ENCODE measurements at places on chromosomes 3 and 15.

- DNase-seq = no peak
These were observed 30.0 kb upstream of the SLC41A3 start for GRCh38 chr3:126113733-126114442.

- no peak for DNase-seq
These were observed 52.7 kb upstream of the DCBLD2 start for GRCh38 chr3:98954242-98954641.

DNA sequence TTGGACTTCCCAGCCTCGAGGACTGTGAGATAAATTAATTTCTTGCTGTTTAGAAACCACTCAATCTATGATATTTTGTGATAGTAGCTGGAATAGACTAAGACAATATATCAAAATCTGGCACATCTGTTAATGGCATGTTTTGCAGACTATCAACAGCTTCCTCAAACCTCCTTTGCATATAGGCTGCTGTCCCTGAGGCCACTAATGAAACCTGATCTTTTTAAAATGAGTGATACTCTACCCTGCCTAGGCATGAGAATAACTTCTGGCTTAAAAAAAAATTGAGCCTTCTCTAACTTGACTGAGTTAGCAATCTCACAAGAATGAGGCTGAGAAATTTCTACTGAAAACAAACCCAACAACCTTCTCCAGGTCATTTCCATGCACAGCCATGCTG, 176.0 kb upstream of the CRBN start:
- DNase-seq = no peak

- DNase-seq = no peak
These were observed 8.5 kb downstream of the ETV5 start for GRCh38 chr3:186100398-186100797.

- DNase-seq = no peak
These were observed 15.3 kb upstream of the BHLHE40 start for GRCh38 chr3:4963669-4964570.

GRCh38 chr3:2156244-2156847, 57.7 kb downstream of the CNTN4 start:
- DNase-seq = no peak

- DNase-seq = no peak
These were observed 57.8 kb downstream of the RIOX2 start for GRCh38 chr3:97914388-97914787.

- no peak for DNase-seq
These were observed 20.7 kb downstream of the POPDC2 start for GRCh38 chr3:119639494-119640350.

DNA sequence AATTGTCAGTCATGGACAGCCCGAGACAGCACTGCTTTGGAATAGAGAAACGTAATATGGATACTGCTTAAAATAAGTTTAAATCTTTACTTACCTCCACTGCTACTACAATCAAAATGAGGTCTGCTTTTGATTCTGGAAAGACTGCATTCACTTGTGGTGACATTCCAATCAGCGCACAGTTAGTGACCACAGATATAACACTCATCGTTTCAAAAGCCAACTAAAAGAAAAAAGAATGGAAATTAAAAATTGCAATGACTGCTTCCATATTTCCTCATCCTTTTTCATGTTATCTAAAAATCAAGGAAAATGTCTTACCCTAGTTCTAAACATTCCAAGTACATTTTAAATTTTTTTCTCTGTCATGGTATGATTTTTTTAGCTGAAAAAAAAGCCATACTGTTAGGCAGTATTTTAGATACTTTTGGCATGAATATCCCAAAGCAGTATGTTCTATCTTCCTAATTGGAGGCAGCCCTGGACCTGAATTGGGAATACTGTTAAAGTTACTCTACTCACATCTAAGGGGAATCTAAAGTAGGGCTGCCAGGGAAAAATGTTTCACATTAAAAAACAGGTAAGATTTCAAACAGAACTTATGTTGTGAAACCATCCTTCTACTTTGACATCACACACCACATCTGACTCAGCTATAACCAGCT, 72.1 kb downstream of the ANO10 start:
- no peak for DNase-seq

DNA sequence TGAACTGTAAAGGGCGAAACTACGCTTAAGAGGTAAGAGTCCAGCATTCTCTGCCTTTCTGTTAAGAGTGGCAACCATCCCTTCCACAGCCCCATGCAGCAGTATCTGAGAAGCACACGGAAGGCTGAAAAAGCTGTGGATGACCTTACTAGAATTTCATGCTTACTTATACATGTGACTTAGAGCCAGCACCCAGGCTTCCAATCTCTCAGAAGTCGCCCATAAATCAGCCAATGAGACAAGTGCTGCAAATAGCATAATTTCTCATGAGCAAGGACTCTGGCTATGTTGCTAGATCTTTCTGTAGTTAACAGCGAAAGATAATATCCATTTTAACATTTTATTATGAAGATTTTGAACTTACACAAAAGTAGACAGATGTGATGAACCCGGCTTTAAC, 65.3 kb downstream of the IGF2BP2 start:
- DNase-seq = no peak

DNA sequence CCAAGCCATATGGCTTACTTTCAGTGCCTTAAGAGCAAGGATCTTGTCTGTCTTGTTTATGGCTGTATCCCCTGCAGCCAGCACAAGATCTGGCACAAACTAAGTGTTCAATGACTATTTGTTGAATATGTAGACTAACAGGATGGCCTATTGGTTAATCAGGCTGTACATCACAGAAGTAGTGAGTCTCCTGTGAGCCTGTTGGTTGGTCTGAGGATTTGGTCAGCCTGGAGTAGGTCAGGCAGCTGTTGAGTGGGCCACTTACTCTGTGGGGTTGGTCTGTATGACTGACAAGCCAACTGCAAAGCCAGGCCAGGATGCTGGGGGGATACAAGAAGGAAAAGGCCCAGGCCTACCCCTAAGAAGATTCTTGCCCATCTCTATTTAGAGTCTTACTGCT, 33.4 kb upstream of the CILP start:
- no peak for DNase-seq

DNA sequence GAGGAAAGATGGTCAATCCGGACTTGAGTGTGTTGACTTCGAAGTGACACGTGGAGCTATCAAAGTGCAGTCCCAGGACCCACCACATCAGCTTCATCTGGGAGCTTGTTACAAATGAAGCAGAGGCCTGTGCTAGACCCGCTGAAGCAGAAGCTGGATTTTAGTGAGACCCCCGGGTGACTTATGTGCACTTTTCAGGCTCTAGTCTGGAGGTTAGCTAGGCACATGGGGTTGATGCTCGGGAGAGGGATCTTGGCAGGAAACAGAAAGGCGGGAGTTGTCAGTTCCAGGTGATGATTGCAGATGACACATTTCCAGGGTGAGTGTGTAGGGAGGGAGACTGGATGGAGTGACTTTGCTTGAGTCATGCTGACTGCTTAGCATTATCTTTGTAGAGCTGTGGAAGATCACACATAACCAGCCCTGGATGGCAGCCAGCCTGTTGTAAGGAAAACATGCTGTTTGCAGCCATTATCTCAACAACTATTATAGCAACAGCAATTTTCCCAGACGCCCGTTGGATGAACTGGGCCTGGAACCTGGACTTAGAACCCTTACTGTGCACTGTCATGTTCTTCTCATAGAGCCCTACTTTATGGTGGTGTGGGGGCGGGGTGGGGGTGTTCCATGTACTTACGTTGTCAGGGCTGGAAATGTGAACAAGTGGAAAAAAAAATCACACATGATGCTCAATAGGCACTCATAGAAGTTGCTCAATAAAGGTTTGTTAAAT, 122.4 kb downstream of the THSD4 start:
- no peak for DNase-seq

DNA sequence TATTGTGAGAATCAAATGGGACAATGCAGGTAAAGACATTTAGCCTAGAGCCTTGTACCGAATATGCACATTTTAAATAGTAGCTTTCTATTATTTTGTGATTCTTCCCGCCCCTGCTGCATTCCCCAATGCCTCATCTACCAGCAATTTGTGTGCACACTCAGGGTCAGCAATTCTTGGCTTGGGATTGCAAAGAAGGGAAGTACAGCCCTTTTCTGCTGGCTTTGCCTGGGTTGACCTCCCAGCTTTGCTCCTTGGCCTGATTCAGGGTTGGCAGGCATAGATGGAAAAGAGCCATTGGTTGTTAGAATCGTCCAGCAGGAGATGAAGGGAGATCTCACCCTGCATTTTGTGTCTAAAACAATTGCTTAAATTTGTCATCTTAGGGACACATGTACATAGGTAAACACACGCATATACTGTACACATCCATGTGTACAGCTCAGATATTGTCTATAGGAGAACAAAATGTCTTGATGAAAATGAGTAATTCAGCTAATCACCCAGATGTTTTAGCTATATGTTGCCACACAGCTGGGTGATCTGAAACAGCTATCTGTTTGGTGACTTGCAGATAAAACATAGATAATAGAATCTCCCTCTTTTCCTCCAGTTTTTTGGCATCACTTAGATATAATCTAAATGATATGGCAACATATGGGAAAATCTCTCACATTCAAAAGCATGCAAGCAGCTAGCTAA, 340.9 kb upstream of the TBL1XR1 start:
- DNase-seq = no peak
